Activated gamma-delta T cell treated with anti-CD3 and anti-CD28 coated beads, Interleukin-2, amount 50 U/mL, for 16 hours (primary cell): ENCODE measurements at places on chromosomes 12 and 14.

DNA sequence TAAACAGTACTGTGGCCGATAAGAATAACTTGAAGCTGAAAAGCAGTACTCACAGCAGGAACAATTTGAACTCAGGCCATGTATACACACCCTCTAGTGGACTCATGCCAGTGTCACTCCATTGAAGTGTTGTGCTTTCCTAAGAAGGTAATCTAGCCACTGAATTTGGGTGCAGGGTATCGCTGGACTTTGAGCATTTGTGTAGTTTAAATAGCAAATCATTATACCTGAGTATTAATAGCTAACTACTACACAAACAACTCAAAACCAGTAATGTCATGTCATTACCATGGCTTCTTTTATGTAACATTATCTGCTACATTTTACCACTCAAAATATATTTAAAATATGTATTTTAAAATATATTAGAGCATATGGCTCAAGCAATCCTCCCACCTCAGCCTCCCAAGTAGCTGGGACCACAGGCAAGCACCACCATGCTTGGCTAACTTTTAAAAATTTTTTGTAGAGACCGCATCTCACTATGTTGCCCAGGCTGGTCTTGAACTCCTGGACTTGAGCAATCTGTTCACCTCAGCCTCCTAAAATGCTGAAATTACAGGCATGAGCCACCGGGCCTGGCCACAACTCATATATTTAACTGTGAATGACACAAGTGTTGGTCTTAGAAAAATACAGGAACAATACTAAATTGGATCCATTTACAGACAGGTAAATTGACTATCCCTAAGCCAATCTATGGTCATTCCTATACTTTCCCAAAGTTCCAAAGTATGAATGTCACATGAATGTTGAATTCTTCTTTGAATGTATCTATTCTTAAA lies 25.6 kb upstream of the ARID4A start:
- no peak for DNase-seq

- no peak for DNase-seq
Observed at GRCh38 chr12:49540229-49541139, 1.7 kb downstream of the KCNH3 start.

DNA sequence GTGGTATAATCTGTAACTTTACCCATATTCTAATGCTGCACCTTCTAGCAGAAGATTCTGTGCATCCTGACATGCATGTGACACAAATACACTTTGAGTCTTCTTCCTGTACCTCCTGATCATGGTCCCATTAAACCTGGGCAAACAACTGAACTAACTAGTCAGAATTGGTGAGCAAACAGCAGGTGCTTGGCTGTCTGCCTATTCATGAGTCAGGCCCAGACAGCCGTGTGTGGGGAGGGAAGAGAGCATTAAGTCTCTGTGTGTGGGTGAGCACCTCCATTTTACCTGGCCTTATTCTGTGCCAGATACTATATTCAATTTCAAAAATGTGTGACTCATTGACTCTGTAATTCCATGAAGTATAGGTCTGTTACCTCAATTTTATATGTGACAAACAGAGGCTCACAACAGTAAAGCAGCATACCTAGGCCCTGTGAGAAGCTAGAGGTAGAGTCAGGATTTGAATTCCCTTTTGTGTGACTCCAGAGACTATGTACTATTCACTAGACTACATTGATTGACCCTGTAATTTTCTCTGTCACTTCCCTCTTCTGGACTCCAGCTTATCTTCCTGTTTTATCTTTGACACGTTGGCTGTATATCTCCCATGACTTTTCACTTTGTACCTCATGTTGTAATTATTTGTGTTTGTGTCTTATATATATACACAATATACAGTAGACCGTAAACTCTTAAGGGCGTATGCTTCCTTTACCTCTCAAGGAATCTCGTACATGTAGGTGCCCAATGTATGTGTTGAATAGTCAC lies 32.2 kb downstream of the SUSD6 start:
- peak; percentile 54 for DNase-seq

DNA sequence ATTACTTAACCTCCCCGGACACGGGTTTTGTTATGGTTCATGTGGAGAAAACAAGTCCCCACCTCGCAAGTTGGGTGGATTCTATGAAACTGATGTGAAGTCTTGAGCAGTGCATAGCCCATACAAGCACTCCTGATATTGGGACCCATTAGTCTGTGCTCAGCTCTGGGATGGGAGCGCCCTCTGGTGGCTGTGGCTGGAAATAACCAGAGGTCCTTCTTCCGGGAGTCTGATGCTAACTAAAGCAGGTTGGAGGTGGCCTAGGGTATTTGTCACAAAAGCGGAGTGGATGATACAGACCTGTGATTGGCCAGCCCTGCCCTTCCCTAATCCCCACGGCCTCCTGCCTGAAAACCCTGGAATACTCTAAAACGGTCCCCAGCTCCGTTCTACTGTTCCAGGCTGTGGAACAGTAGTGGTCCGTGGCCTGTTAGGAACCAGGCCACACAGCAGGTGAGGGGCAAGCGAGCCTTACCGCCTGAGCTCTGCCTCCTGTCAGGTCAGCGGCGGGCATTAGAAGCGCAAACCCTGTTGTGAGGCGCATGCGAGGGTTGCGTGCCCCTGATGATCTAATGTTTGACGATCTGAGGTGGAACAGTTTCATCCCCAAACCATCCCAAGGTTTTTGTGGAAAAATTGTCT lies 6.4 kb downstream of the SLC48A1 start:
- peak; percentile 93 for DNase-seq

- DNase-seq: no peak
Observed at GRCh38 chr14:33589334-33589733, 361.5 kb downstream of the EGLN3 start.

- DNase-seq: no peak
Observed at GRCh38 chr12:130087222-130087621, 75.0 kb upstream of the FZD10 start.

GRCh38 chr14:67694791-67695393 lies 672 bp downstream of the RDH11 start:
- peak; percentile 53 for DNase-seq
